ENCODE measurements at places on chromosomes 13 and 19.

GRCh38 chr13:73602295-73602694 is 531.9 kb downstream of the KLF12 start:
- DNase-seq = no peak

- no peak for DNase-seq
Observed at GRCh38 chr19:51339313-51339686, 2.6 kb downstream of the VSIG10L start.

DNA sequence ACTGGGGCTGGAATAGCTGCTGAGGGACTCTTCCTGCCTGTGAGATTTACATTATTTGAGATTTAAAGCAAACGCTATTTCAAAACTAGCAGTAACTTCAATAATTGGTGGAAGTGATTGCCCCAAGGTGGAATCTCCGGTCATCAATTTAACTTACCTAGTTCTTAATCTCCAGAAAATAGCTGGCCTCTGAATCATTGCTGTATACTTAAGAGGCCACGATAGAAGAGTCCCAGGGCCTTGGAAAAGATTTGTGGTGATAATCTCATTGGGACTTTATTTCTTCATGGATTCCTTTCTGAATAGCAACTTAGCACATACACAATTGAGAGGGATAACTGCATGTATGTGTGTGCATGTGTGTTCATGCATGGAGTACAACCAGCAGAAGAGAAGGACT is 120.2 kb downstream of the DNAJC15 start:
- no peak for DNase-seq

GRCh38 chr19:42426643-42427042 is 545 bp downstream of the LIPE start:
- no peak for DNase-seq

GRCh38 chr19:954672-955494 is 29.0 kb downstream of the ARID3A start:
- no peak for DNase-seq

- DNase-seq = peak; percentile 18
Observed at GRCh38 chr19:47284324-47284899, 9.7 kb downstream of the INAFM1 start.

DNA sequence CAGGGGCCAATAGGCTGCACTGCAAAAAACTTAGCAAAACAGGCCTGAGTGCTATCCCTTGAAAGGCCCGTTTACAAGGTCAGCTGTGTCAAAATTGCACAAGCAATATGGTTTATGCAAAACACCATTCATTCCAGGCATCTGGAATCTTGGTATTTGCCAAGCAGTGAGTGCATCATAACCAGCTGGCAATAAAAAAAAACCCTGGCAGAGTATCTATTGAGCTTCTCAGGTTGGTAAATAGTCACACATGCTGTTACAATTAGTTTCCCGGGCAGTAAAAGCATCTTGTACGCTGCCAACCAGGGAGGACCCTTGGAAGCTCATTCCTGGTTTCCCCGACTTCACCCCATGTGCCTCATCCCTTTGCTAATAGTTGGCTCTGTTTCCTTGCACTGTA is 21.3 kb downstream of the ZNF77 start:
- no peak for DNase-seq

GRCh38 chr19:38952395-38953165 is 21.8 kb downstream of the MRPS12 start:
- DNase-seq = no peak

DNA sequence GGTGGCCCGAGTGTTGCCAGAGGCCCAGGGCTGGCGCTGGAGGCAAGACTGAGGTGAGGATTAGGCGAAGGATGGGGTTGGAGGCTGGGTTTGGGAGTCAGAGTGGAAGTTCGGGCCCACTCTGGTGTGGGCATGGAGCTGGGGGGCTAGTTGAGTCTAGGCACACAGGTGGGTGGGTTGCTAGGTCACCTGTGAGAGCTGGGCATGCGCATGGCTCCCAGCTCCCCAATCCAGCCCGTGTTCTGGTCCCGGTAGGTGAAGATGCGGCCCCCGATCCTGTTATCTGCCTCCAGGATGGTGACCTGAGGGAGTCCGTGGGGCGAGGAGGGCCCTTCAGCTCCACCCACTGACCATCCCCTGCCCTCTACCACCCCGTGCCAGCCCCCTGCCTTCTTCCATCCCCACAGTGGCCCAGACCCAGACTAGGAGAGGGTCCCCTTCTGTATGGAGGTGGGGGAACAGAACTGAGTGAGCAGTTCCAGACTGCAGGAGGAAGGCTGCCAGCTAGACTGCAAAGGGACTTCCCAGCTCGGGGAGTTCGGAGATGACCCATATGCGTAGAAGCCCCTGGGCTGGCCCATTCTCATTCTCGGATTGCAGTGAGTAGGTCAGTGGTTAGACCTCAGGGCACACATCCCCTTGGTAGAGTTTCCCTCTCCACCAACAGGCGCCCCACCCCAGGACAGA is 1.7 kb downstream of the IL4I1 start:
- no peak for DNase-seq

GRCh38 chr13:98225036-98225940 is 48.2 kb upstream of the RNF113B start:
- DNase-seq = no peak

DNA sequence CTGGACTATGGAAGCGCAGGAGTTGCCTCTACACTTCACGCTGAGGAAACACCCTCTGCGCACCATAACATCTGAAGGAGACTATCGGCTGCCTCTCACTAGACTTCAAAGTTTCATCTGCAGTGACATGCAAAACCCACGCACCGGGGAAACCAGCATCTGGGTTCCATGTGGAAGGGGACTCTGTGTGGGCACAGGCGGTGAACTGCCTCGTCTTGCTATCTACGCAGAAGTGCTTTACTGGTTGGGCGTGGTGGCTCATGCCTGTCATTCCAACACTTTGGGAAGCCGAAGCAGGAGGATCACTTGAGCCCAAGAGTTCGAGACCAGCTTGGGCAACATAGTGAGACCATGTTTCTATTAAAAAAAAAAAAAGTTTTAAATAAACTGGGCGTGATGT is 116.4 kb downstream of the STK24 start:
- DNase-seq = no peak

GRCh38 chr13:92873029-92873428 is 353.6 kb upstream of the GPC6 start:
- no peak for DNase-seq

DNA sequence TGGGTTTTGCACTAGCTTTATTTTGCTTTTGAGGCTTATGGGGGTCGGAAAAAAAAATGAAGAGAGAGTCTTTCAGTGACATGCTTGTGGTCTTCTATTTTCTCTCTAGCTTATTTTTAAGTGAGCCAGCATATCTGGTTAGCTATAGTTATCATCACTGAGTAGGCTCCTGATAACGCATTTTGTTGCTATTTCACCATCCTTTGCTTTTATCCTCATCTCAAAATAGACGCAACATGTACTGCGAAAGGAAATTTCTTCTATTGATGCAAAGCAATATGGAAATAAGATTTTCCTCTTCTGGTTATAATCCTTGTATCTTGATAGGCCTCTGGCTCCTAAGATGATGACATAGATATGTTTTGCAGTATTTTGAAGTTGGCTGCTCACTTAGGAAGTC is 273.8 kb downstream of the OXGR1 start:
- no peak for DNase-seq

DNA sequence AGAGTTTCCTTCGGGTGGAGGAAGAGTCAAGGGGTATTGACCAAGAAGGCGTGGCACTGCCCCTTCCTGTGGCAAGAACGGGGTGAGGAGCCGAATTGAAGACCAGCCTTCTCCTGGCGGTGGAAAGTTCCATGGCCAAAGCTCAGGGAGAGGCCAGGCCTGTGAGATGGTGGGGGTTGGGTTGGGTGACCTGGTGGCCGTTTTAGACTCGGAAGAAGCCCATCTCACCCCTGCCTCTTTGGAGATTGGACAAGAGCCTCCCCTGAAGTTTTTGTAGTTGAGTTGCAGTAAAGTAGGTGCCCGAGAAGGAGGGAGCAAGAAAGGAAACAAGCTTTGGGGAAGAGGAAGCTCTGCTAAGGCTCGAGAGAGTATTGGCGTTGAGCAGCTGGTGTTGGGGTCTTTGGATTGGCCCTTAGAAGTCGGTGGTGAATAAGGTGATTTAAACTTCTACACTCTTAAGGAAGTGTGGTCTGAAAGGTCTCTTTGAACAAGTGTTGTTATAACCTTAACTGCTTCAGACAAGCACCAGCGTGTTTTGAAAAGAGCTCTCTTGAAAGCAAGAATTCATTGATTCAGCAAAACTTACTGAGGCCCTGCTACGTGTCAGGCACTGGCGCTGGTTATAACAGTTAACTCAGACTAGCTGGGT is 964 bp downstream of the SPINT2 start:
- DNase-seq = no peak

- DNase-seq = no peak
Observed at GRCh38 chr13:30340331-30341250, 33.2 kb upstream of the KATNAL1 start.

- DNase-seq = no peak
Observed at GRCh38 chr13:80778297-80778696, 437.4 kb upstream of the SPRY2 start.

- DNase-seq = no peak
Observed at GRCh38 chr19:11012507-11012906, 51.7 kb downstream of the SMARCA4 start.

GRCh38 chr13:99374169-99374991 is 67.2 kb upstream of the GPR183 start:
- no peak for DNase-seq

DNA sequence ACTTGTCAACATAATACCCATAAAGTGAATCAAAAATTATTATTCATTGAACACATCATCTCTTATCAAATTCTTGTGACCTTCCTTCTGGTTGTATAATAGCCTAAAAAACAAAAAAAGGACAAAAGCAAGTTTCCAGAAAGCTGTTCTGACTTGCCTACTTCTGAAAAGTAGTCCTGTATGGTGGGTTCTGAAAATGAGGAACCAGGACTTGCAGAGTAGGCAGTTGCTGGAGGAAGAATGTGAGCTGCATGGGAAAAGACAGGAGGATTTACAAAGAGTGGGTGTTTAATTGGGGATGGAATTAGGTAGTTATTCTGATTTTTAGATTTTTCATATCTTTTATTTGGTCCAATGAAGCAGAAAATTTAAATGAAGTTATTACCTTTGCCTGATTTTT is 56.7 kb downstream of the RCBTB2 start:
- no peak for DNase-seq

DNA sequence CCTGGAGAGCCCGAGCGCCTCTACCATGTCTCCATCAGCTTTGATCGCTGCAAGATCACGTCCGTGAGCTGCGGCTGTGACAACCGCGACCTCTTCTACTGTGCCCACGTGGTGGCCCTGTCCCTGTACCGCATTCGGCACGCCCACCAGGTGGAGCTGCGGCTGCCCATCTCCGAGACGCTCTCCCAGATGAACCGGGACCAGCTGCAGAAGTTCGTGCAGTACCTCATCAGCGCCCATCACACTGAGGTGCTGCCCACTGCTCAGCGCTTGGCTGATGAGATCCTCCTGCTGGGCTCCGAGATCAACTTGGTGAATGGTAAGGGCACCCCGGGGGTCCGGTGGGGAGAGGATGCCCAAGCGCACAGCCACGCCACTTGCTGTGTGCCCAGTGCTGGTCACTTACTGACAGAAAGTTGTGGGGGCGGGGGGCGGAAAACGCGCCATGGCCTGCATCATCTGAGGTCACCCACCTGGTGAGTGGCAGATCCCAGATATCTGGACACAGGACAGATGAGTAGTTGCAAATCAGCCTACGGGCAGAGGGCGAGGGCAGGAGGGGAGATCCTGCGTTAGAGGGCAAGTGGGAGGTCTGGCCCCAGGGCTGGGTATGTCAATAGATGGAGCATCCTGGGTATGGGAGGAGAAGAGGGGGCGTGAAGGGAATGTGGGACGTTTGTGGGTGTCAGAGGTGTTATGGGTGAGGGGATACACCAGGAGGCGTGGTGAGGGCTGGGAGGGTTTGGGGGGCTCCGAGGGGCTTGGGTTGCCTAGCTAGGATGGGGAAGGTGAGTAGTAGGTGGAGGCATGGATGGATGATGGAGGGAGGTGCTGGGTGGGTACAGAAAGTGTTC is 9.8 kb downstream of the ZSWIM4 start:
- no peak for DNase-seq

- no peak for DNase-seq
Observed at GRCh38 chr19:806815-807421, 9.7 kb downstream of the PTBP1 start.

- DNase-seq = no peak
Observed at GRCh38 chr13:72253754-72254153, 386.8 kb upstream of the DACH1 start.

DNA sequence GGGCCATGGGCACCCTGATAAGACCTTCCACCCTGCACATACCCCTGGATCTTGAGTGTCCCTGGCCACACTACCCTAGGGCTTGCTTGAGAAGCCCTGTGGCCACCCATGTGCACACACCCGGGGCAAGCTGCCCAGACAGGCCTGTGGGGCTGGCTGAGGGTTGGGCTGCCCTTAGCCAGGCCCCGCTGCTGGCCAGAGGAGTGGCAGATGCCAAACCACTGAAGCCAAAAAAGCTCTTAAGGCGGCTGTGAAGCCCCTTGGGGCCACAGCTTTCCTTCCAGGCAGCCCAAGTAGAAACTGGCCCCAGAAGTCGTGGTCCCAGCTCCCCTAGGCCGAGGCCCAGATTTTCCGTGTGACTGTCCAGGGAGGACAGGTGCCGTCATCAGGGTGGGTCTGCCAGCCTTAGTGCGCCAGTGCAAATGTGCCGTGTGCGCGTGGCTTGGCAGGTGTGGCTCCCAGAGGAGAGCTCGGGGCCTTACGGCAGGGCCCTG is 14.8 kb downstream of the CEBPG start:
- DNase-seq = no peak

- DNase-seq = no peak
Observed at GRCh38 chr13:112376050-112376681, at the start of gene SPACA7. Gene SPACA7 (plus strand): TSS chr13:112376355. CDS start chr13:112376386, 31 bp downstream.

GRCh38 chr13:25252225-25252624 is 35.1 kb downstream of the MTMR6 start:
- DNase-seq = no peak

GRCh38 chr13:48876289-48876688 is 99.4 kb upstream of the FNDC3A start:
- DNase-seq = no peak

GRCh38 chr13:75550159-75550567 is 572 bp downstream of the UCHL3 start:
- no peak for DNase-seq

- DNase-seq = no peak
Observed at GRCh38 chr13:26557393-26558073, at the start of gene WASF3. Gene WASF3 (plus strand): TSS chr13:26557683. CDS start chr13:26642271, 84,588 bp downstream.

DNA sequence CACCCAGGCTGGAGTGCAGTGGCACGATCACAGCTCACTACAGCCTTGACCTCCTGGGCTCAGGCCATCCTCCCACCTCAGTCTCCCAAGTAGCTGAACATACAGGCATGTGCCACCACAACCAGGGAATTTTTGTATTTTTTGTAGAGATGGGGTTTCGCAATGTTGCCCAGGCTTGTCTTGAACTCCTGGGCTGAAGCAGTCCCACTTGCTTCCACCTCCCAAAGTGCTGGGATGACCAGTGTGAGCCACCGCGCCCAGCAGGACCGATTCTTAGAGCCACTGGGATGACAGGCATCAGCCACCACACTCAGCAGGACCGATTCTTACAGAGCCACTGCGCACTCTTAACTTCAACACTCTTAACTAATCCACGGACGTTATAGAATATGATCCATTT is 54.9 kb upstream of the RANBP3 start:
- no peak for DNase-seq

Measured in T follicular helper cell (primary cell).